ENCODE measurements at places on chromosomes 4 and X.

DNA sequence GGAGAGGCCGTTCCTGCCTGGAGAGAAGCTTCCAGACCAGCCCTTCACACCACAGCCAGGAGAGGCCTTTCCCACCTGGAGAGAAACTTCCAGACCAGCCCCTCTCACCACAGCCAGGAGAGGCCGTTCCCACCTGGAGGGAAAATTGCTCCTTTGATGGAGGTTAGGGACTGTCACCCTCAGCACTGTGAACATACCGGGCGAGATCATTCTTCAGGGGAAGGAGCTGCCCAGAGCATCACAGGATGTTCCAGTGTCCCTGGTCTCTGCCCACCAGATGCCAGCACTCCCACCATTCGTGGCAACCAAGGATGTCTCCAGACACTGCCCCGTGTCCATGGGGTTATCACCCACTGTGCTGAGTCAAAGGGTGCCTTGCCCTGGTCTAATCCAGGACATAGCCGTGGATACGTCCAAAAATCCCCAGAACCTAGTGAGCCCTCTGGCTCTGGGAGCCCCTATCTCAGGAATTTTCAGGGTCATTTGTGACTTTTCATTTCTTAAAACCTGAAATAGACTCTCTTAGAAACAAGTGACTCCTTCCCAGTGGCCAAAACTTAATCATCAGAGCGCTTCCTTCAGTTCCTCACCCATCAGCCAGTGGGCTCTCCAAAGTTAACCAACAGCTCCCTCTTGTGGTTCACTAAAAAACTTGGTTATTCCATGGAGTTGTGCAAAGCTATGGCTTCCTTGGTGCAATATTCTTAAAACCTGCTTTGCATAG is 80.2 kb downstream of the CRMP1 start:
- no peak for DNase-seq
- peaks cover 22% of the 10 kb centered on the region for H3K36me3 ChIP-seq
- no peaks in the 10 kb centered on the region for H3K4me1 ChIP-seq
- no peaks in the 10 kb centered on the region for H3K27me3 ChIP-seq
- H3K27ac ChIP-seq: no peak overlapping the region

GRCh38 chr4:16717266-16717970 is 181.0 kb downstream of the LDB2 start:
- H3K36me3 ChIP-seq: no peaks in the 10 kb centered on the region
- peaks cover 3% of the 10 kb centered on the region for H3K4me1 ChIP-seq
- no peaks in the 10 kb centered on the region for H3K27me3 ChIP-seq
- H3K4me3 ChIP-seq: no peak overlapping the region
- H3K27ac ChIP-seq: no peak overlapping the region

- H3K4me1 ChIP-seq: no peaks in the 10 kb centered on the region
- no peaks in the 10 kb centered on the region for H3K27me3 ChIP-seq
- H3K36me3 ChIP-seq: no peaks in the 10 kb centered on the region
- no peak overlapping the region for H3K4me3 ChIP-seq
These were observed 57.7 kb upstream of the PASD1 start for GRCh38 chrX:151505796-151506195.

GRCh38 chrX:122445466-122445865 is 738.6 kb upstream of the GRIA3 start:
- H3K27me3 ChIP-seq: no peaks in the 10 kb centered on the region
- DNase-seq: no peak
- no peak overlapping the region for H3K27ac ChIP-seq
- H3K36me3 ChIP-seq: no peaks in the 10 kb centered on the region

DNA sequence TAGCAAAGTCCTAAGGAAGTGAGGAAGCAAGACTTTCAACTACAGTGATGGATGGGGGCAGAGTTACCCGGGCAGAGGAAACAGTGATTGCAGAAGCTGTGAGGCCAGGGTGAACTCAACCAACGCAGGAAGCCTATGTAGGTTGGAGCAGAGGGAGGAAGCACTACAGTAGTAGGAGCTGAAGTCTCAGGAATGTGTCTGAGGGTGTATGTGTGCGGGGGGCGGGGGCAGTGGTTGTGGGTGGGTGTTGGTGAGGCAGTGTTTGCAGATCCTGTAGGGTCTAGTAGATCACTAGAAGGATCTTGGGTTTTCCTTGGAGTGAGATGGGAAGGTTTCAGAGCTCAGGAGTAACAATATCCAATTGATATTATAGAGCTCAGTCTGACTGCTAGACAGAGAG is 9.9 kb upstream of the MID1 start:
- H3K27ac ChIP-seq: no peak overlapping the region
- no peak overlapping the region for H3K4me3 ChIP-seq
- no peak for DNase-seq
- peaks cover 6% of the 10 kb centered on the region for H3K27me3 ChIP-seq
- H3K4me1 ChIP-seq: no peaks in the 10 kb centered on the region
- no peaks in the 10 kb centered on the region for H3K36me3 ChIP-seq

- no peak overlapping the region for H3K27ac ChIP-seq
- H3K36me3 ChIP-seq: no peaks in the 10 kb centered on the region
- DNase-seq: no peak
- no peaks in the 10 kb centered on the region for H3K4me1 ChIP-seq
- H3K4me3 ChIP-seq: no peak overlapping the region
- peaks cover 5% of the 10 kb centered on the region for H3K27me3 ChIP-seq
These were observed 8.5 kb downstream of the COL25A1 start for GRCh38 chr4:109294006-109294405.

DNA sequence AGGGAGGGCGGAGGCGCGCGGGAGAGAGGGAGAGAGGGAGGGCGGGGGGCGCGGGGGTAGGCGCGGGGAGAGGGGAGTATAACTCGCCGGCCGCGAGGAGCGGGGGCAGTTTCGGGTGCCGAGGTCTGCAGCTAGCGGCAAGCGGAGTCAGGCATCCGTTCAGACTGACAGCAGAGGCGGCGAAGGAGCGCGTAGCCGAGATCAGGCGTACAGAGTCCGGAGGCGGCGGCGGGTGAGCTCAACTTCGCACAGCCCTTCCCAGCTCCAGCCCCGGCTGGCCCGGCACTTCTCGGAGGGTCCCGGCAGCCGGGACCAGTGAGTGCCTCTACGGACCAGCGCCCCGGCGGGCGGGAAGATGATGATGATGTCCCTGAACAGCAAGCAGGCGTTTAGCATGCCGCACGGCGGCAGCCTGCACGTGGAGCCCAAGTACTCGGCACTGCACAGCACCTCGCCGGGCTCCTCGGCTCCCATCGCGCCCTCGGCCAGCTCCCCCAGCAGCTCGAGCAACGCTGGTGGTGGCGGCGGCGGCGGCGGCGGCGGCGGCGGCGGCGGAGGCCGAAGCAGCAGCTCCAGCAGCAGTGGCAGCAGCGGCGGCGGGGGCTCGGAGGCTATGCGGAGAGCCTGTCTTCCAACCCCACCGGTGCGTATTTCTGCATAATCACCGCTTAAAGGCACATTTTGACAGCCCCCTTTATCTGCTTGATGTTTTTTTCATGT is at the start of gene POU4F2:
POU4F2 (plus strand) TSS at position 108 of the 720 bp plus-strand sequence; CDS start at position 356, 248 bp downstream.
- H3K4me3 ChIP-seq: peak within 1 kb of the TSS; percentile 38
- DNase-seq: no peak
- peaks cover 6% of the 10 kb centered on the region for H3K4me1 ChIP-seq
- H3K36me3 ChIP-seq: no peaks in the 10 kb centered on the region
- H3K27ac ChIP-seq: no peak within 1 kb of the TSS
- H3K27me3 ChIP-seq: peaks cover 58% of the 10 kb centered on the region
